ENCODE measurements at places on chromosomes 12 and 14.
A peak's percentile ranks its signal among the peaks of the same experiment; 100 is the strongest.

GRCh38 chr12:114400925-114401324 is 5.0 kb downstream of the TBX5 start:
- DNase-seq: no peak

DNA sequence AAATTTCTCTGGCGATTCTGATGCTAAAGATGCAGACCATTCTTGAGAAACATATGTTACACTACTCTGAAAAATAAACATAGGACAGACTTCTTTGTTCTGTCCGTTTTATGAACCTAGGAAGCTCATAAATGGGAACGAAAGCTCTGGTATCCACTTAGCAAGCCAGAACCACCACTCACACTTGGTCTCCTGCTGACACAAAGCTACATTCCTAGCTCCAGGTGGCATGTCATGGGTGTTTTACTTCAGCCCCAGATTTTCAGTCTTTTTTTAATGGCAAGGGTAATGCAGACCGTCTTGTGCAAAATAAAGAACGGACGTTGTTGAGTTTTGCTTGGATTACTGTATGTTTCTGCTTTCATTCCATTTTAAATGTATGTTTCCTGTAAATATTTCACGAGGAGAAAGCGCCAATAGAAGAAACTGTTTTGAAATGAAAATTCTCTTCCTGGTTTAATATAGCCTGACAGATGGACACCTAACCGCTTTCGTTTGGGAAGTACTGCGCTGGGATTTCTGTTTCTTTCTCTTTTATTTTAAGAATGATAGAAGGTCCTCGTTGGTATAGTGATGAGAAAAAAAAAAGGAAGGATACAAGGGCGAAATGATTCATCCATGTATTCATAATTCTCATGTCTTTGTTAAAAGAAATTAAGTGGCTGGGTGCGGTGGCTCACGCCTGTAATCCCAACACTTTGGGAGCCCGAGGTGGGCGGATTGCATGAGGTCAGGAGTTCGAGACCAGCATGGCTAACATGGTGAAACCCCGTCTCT is 871 bp upstream of the COQ5 start:
- DNase-seq: peak; percentile 65

DNA sequence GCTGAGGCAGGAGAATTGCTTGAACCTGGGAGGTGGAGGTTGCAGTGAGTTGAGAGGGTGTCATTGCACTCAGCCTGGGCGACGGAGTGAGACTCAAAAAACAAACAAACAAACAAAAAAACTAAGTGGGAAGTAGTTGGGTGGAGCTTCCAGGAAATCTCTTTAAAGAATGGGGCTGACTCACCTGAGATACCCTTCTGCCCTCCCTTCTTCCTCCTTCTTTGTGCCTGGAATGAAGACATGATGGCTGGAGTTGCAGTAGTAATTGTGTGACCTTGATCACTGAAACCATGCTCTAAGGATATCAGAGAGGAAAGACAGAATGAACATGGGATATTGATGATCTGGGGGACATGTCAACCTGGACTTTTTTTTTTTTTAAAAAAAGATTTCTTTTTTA is 87.6 kb upstream of the MED13L start:
- no peak for DNase-seq

DNA sequence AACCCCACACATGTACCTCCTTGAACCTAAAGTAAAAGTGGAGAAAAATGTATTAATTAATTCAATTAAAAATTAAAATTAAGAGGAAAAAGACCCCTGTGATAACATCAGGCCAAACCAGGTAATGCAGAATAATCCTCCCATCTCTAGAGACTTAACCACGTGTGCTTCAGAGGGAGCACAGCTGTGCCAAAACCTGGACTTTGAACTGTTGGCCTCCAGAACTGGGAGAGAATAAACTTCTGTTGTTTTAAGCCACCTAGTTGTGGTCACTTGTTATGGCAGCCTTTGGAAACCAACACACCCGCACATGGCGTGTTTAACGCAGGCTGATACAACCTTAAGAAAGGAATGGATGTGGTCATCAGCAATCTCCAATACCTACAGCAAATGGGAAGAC is 23.8 kb downstream of the OAS2 start:
- no peak for DNase-seq

DNA sequence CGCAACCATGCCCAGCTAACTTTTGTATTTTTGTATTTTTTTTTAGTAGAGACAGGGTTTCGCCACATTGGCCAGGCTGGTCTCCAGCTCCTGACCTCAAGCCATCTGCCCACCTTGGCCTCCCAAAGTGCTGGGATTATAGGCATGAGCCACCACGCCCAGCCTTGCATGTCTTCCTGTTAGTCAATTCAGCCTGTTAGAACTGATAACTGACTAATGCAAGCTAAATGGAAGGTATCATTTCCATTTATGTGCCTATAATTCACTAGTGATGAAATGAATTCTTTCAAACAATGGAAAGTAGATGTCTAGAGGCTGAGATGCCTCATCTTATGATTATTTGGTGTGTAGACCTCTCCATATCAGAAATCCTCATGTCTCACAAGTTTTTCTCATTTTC is 37.3 kb upstream of the DIP2B start:
- no peak for DNase-seq
